AG20443 (cell line): ENCODE measurements at places on chromosomes 1 and 21.
A peak's percentile ranks its signal among the peaks of the same experiment; 100 is the strongest.

GRCh38 chr1:152585586-152585985, 5.3 kb upstream of the LCE3D start:
- no peak for DNase-seq

DNA sequence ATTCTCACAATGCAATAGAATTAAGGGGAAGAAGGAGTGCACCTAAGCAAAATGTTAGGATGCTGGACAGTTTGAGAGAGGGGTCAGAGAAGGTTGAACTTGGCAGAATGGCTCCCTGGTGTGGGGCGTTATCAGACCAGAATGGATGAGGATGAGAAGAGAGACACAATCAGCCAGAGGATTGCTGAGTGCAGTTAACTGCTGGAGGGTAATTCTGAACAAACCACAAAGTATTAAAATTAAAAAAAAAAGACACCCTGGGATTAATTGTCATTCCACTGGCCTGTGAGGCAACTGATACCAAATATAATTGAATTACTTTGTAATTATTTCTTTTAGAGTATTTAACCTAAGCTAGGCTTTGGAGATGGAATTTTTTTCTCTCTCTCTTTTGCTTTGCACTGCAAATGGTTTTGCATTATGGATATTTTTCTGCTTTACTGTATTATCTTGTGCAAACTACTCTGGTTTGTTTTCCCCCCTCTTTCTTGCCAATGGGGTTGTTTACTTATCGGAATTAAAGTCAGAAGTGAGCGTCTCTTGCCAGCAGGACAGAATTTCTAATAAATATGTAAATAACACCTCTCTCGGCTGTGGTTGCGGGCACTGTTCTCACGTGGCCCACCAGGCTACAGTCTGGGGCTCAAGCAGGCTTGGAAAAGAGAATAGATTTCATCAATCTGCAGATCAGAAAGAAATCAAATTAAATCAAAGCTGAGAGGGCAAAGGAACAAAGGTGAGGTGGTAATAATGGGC, 572.9 kb upstream of the CAMK1G start:
- no peak for DNase-seq

- DNase-seq: peak; percentile 6
These were observed 69.3 kb downstream of the RPS6KC1 start for GRCh38 chr1:213120386-213120785.

DNA sequence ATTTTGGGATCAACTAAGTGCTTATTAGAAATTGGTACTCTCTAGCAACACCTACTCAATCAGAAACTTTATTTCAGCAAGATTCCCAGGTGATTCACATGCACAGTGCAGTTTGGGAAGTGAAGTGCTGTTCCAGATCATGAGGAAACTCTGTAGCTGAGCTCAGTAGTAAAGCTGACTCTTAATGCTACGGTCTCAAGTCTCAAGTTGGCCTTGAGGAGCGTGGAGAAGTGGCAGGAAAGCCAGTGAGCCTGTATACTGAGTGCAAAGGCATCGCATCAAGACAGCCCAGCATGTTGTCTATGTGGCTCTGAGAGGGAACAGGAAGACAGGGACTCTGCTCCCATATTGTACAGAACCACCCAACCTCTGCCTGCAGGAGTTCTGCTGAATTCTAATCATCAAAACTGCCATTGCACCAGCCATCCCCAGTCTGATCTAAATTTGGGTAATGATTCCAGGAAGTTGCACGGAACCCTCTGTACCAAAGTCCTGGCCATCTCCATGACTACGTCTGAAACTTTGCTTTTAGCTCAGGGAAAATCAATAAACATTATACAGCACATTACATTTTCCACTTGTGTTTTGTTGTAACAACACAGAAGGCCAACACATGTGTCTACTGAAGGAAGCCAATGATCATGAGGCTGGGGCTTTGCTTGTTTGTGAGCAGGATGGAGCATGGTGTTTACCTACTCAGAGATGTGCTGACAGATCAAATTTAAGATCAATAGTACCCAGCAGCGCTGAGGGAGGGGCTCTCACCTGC, 105.1 kb upstream of the TLR5 start:
- DNase-seq: no peak

DNA sequence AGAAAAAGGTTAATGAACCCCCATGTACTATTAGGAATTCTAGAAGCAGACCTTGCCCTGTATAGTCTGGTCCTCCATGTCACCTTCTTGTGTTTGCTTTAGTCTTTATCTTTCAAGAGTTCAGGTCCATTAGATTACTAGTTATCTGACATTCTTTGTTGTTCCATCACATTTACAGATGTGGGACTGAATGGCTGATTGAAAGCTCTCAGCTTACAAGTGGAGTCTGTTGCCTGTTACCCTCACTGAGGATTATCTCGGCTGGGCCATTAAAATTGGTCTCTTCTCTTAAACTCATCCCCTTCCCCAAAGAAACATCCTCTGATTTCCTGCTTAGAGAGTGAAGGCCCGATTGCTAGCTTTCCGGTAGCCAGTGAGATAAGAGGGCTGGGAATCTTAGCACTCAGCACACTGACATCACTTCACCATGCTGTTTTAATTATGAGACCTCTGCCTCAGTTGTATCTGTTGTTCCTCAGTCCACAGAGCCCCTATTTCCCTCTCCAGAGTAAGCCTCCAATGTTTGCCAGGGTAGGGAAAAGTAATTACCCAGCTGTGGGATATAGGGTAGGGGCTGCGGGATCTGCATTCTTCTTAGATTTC, 76.8 kb downstream of the LPGAT1 start:
- DNase-seq: no peak

GRCh38 chr21:41802198-41802584, 35.3 kb upstream of the RIPK4 start:
- DNase-seq: no peak

GRCh38 chr1:109894823-109895719, 15.6 kb upstream of the CSF1 start:
- DNase-seq: no peak

- DNase-seq: no peak
These were observed 11.2 kb upstream of the XPR1 start for GRCh38 chr1:180620581-180620980.

GRCh38 chr1:21254335-21254951, 35.8 kb downstream of the ECE1 start:
- peak; percentile 24 for DNase-seq

DNA sequence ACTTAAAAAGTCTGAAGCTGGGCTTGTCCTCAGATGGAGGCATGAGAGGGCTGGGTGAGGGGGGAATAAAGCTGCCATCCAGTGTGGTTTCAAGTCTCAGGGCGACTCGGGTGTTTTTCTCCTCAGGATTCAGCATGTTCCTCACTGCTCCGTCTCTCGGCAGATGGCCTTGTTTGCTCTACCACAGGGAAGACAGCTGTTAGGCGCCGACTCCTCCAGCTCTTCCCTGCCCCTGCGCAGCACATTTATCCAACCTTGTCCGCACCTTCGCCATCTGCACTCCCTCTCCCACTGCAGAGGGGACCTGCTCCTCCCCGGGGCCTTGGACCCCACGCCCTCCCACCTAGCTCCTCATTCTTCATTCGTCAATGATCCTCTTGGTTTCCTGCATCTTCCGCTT, 16.6 kb upstream of the S100A11 start:
- DNase-seq: no peak

- peak; percentile 79 for DNase-seq
These were observed 33.5 kb upstream of the C1orf53 start for GRCh38 chr1:197868751-197869489.

DNA sequence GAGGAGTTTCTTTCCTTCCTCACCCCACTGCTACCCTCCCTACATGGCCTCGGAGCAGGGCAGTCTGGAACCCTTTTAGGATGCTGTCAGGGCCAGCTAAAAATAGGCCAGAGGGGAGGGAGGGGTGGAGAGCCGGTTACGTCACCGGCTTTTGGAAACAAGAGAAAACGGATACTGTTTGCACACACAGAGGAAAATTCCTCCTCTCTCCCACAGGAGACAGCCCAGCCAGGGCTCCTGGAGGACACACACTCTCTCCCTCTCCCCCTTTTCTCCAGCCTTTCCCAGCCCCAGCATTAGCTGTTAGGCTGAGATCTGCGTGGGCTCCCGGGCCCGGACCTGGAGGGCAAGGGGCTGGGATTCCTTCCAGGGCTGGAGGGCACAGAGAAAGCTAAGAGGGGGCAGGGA, 20.0 kb upstream of the ALDH4A1 start:
- peak; percentile 93 for DNase-seq

- no peak for DNase-seq
These were observed 19.4 kb upstream of the CADM3 start for GRCh38 chr1:159152031-159152430.

DNA sequence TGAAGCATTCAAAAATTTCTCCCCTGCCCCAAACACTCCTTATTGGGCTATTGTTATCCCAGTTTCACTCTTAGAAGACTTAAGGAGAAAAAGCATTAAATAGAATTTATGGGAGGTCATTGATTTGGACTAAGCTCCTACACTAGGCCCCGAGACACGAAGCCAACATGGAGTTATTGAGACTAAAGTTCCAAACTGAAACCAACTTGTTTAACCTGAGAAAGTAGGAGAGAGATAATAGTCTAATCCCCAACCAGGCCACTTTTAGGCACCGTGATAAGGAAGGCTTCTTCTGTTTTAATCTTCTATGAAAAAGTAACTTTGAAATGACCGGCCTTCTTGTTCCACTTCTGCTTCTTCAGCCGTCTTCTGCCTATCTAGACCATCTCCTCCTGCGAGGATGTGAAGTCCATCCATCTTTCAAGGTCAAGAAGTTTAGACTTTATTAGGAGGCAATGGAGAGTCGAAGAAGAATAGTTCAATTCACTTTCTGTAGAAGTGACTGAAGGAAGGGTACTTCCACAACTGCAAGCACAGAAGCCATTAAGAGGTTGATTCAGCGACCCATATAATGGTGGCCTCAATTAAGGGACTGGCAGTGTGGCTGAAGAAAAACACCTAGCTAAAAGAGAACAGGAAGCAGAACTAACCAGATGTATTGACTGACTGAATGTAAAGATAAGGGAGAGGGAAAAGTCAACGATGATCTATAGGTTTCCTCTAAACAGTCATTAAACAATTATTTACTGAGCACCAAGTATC, 428.8 kb downstream of the SMYD3 start:
- DNase-seq: no peak

GRCh38 chr1:212514056-212514614, 81.4 kb downstream of the NENF start:
- peak; percentile 39 for DNase-seq

- no peak for DNase-seq
These were observed 49.6 kb upstream of the HOOK1 start for GRCh38 chr1:59765011-59765730.

GRCh38 chr1:211928993-211929637, 98.6 kb upstream of the LPGAT1 start:
- DNase-seq: peak; percentile 49

DNA sequence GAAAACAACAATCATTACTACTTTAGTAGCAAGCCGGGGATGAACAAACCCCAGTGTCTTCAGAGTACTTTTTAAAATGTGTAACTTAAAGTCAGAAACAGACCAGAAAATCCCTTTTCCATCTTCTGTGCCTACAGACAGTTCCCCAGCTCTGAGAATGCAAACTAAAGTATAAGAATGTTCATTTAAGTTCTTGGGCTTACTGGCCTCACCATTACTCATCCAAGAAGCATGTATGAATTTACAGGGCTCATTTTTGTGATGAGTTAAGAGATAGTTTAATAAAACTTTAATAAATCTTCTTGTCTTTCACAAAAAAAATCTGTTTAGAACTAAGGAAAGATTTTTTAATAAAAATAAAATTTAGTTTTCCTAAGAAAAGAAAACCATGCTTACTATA, 4.6 kb downstream of the LPGAT1 start:
- DNase-seq: peak; percentile 37

GRCh38 chr1:95475686-95476457, 241.9 kb downstream of the RWDD3 start:
- DNase-seq: no peak

DNA sequence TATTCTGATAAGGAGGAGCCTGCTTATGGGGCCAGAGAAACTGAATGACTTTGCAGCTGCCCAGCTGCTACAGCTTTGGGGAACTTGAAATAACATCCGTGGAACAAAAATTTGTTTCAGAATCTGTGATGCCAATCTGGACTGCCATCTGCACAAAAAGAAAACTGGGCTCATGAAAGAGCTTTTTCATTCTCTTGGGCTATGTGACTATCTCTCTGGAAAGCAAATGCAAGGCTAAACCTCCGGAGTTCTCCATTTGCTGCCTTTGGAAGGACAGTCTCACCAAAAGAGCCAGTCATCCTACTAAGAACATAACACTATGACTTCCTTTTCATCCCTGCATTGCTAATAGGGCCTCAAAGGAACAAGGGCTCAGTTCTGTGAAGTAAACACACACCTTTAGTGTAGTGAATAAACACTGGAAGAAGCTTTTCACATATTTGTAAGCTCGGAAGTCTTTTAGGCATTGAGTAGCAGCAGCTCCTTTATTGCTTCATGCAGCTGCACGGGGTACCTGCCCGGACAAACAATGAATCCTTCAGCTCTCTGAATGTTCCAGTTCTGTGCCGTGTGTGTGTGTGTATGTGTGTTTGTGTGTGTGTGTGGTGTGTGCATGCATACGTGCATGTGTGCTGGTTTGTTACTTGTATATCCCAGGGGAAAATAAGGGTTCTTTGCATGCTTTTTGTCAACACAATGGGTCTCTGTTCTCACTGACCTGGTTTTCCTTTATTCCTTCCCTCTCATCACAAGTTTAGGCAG, 255.5 kb upstream of the SGIP1 start:
- DNase-seq: no peak

GRCh38 chr1:19179597-19180264, 30.3 kb downstream of the UBR4 start:
- peak; percentile 14 for DNase-seq

DNA sequence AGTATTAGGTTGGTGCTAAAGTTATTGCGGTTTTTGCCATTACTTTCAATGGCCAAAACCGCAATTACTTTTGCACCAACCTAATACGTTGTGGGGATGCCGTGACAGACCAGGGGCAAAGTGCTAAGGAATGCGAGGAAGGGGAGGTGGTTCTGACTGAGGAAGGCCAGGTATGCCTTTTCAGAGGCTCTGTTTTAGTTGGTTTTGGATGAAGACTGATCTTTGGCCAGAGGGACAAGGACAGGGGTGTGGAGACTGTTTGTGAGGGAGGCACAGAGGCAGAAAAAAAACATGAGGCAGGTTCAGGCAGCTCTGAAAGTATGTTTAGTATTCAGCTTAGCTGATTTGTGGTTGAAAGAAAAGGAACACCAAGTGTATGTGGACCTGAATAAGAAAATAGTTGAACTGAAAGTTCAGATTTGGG, 358.2 kb downstream of the RPS6KC1 start:
- DNase-seq: no peak

DNA sequence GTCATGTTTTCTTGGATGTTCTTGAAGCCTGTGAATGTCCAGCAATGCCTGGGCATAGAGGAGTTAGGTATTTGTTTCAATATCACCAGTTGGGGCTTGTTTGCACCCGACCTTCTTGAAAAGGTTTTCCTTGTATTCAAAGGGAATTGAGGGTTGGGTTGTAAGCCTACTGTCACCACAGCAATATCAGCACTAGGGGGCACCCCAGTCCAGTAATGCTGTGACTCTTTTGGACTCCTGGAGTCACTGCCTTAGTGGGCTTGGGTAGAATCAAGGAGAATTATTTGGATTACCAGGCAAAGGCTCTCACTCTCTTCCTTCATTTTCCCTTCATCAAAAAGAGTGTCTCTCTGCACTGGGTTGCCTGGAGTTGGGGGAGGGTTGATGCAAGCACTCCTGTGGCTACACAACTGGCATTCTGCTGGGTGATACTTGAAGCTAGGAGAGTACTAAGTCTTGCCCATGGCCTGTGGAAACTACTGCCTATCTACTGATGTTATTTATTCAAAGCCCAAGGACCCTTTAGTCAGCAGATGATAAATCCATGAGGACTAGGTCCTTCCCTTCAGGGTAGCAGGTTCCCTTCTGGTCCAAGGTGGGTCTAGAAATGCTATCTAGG, 34.5 kb downstream of the OR10R2 start:
- DNase-seq: no peak

- no peak for DNase-seq
These were observed 5.9 kb downstream of the RHEX start for GRCh38 chr1:206058927-206059292.

GRCh38 chr1:22489278-22489677, 37.6 kb downstream of the ZBTB40 start:
- no peak for DNase-seq
